CD4-positive, alpha-beta T cell treated with Interferon alpha-2 for 1 hour (primary cell): ENCODE measurements at places on chromosomes 3 and 15.

DNA sequence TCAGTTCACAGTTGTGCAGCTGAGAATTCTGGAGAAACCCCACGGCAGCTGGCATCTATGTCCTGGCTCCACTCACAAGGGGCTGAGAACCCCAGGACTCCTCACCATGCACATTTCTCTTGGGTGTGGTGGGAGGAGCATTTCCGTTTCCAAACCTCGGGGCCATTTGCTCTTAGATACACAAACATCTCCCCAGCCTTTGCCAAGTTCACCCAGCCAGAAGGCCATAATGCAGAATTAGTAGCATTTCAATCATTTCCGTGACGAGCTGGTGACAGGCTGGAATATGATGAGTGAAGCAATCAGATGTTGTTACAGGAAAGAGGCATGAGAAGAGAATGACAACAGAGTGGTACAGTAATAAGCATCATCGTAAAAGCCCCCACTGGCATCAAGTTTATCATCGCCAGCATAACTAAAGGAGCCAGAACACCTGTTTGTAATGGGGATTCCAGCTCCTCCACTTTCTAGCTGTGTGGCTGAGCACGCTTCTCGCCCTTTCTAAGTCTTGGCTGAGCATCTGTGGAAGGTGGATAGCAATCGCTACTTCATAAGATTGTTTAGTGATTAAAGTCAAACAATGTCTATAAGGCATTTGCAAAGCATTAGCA lies 82.0 kb downstream of the LIPC start:
- no peak for DNase-seq

GRCh38 chr3:45957586-45957985 lies 14.3 kb downstream of the CXCR6 start:
- no peak for DNase-seq

- DNase-seq, result no peak
Measured at GRCh38 chr3:33317963-33318709, 40.9 kb downstream of the FBXL2 start.

- DNase-seq, result no peak
Measured at GRCh38 chr3:114057011-114057347, 442 bp downstream of the QTRT2 start.

DNA sequence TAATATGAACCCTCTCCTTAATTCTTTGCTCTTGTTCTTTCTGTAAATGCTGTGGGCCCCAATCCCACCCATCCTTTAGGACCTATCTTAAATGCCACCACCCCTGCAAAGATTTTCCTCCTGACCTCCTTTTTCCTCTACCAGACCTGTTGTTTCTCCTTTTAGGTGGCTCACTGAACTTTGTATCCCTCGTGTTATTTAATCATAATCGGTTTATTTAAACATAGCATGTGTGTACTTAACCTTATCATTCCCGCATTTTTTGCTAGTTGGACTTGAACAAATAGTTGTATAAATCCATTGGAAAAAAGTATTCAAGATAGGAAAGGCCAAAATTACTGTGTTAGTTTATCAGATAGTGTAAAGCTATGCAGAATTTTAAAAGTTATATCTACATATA lies 988 bp upstream of the NFKBIZ start:
- DNase-seq, result no peak

DNA sequence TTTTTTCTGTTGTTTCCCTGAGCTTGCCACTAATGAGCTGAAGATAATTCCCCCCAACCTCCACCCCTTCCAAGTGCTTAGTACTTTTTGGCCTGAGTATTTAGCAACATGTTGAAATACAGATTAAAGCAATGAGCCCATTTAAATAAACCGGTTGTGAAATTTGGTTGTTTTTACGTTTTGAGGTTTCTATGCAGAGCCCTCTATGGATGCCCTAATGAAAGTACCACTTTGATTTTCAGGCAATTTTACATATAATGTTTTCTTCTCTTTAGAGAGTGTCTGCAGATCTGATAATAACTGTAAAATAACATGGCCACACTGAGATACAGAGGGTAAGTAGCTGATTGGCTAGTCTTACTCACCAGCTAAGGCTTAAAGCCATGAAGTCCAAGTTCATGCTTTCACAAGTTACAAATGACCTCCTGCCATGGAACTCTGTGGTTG lies 139.4 kb upstream of the SLC7A14 start:
- no peak for DNase-seq

DNA sequence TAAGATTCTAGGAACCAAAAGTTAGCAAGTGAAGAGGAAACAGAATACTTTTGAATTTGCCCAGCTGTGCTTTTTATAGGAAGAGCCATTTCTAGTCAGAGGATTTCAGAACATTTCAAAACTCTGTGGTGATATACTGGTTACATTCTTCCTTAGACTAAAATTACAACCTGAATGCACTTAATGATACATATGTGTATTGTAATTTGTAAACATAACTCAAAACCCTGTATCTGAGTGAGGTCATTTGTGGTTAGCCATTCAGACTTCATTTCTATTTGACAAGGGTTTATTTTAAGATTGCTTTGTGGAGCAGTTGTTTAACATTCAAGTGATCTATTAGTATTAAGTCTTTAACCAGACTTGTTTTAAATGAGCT lies 59.4 kb upstream of the TRIM71 start:
- DNase-seq, result no peak

DNA sequence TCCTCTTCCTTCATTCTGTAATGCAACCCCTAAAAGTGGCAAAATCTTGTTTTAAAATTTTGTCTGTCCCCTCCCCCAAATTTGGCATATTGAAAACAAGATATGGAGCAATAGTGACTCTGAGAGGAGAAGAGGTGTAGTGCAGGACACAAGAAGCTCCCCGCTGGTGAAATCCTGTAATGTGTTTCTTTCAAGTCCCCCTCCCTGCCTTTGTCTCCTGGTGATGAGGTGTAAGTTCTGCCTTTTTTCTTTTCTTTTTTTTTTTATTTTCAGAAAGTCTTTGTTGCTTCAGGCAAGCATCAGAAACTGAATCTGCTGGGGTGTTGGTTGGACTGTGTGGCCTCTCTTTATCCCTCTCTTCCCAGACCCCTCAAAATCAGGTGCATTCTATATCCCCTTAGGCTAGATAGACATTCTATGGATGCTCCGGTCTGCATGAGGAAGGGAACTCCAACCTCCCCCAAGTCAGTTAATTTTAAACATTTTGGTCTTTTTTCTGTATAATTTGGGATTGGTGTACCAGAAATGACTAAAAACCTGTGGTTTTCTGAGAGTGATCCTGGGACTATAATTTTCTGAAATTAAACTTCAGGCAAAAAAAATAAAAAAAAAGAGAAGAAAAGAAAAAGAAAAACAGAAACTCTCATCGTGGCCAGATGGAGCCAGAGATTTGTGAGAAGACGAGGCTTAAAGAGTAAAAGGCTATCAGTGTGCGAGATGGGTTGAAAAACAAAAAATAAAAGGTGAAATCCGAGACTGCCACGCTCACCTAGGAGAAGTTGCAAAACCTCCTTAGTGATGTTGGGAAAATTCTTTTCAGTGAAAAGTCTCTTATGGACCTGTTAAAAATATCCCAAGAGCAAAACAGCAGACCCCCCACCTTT lies 21.4 kb downstream of the ACKR2 start:
- no peak for DNase-seq

DNA sequence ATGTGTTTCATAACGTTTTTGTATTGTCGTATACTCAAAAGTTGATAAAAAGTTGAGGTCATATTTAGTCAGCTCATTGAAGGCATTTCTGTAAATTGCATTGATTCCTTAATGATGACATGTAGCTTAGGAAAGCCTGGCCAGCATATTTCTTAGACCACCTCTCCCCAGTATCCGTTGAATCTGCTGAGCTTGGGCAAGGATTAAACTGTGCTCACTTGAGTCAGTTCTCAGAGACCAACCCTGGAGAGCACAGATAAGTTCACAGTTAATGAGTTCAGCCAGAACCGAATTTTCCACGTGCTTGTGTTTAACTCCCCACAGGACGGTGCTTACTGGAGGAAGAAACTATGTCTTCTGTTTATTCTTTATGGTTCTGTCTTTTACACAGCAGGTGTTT lies 132.7 kb downstream of the SLC25A26 start:
- DNase-seq, result no peak

DNA sequence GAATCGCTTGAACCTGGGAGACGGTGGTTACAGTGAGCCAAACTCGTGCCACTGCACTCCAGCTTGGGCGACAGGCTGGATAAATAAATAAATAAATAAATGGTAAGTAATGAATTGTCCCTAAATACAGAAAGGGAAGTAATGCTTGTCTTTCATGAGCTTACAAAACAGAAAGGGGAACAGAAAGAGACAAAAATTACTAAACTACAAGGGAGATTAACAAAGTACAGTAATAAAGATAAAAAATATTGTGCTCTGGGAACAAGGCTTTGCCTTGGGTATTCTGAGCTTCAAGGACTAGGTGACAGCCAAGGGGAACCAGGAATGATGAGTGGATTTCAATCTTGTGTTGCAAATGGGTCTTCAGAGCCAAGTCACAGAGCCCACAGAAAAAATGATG lies 9.2 kb upstream of the HLTF start:
- no peak for DNase-seq

- DNase-seq, result no peak
Measured at GRCh38 chr3:152331998-152332397, 63.3 kb downstream of the MBNL1 start.

DNA sequence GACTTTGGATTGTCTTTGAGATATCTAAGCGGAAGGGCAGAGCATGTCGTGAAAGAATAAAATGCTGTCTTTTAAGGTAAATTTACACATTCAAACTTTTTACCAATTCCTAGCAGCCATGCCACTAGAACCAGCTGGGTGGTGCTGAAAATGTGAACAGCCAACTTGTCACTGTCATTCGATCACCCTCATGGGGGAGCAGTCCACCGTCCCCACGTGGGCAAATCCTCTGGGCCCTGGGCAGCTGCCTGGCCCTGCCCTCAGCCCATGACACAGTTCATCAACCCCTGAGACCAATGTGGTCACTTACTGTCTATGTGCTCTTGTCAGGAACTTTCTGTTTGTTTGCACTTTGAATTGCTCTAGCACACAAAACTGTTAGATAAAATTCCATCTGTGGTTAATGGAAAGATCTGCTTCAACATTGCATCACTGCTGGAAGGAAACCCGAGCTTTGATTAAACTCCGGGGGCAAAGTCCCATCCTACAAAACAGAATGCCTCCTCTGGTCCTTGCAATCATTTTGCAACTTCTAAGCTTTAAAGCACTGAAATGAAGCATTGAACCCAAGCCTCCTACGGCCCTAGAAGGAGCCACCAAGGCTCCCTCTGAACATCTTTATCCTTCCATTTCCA lies 50.1 kb downstream of the PCSK6 start:
- DNase-seq, result no peak

GRCh38 chr3:129775870-129776269 lies 117.6 kb downstream of the TMCC1 start:
- no peak for DNase-seq

DNA sequence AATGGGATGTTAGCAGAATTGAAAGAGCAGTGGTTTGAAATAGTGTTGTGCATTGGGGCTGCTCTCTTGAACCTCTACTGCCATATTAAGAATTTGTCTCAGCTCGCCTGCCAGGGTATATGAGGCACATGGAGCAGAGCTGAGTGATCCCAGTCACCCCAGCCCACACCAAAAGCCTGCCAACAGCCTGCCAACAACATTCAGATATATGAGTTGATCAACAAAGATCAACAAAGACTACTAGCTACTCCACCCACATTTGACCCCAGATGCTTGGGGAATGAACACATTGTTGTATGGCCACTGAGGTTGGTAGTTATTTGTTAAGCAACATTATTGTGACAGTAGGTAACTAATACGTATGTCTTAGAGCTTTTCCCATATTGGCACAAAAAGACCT lies 570.9 kb upstream of the IL12A start:
- no peak for DNase-seq

- DNase-seq, result no peak
Measured at GRCh38 chr15:96043591-96044171, 286.8 kb upstream of the NR2F2 start.

DNA sequence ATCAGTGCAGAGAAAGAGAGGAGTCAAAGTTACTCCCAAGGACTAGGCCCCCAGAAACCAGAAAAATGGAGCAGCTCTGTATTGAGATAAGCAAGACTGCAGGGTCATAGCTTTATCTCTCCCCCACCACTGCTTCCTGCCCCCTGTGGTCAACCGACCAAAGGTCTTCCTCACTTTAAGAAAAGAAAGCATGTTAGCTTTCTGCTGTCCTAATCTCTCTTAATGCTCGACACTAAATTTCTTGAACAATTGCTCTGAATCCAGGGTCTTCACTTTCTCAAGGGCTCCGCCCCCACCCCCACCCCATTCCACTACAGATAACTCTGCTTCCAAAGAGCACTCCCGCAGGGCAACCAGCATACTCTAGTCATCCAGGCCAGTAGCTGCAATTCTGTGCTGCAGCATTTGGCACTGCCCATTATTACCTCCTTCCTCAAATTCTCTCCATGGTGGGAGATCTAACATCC lies 31.9 kb downstream of the TNIK start:
- no peak for DNase-seq

- no peak for DNase-seq
Measured at GRCh38 chr3:70994644-70995043, 588.9 kb downstream of the FOXP1 start.

- no peak for DNase-seq
Measured at GRCh38 chr15:98888820-98889479, 118.6 kb downstream of the PGPEP1L start.

DNA sequence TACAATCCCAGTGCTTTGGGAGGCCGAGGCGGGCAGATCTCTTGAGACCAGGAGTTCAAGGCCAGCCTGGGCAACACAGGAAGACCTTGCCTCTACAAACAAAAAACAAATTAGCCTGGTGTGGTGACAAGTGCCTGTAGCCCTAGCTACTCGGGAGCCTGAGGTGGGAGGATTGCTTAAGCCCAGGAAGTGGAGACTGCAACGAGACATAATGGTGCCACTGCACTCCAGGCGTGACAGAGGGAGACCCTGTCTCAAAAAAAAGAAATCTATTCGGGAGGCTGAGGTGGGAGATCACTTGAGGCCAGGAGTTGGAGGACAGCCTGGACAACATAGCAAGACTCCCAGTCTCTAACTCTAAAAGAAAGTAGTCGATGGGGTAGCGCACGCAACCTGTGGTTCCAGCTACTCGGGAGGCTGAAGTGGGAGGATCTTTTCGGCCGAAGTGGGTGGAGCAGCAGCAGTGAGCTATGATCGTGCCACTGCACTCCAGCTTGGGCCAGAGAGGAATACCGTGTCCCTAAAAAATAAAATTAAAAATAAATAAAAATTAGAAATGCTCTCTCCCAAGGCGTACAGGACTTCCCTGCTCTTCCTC lies 775 bp downstream of the C3orf33 start:
- no peak for DNase-seq

GRCh38 chr3:138140940-138141339 lies 8.8 kb upstream of the A4GNT start:
- no peak for DNase-seq

DNA sequence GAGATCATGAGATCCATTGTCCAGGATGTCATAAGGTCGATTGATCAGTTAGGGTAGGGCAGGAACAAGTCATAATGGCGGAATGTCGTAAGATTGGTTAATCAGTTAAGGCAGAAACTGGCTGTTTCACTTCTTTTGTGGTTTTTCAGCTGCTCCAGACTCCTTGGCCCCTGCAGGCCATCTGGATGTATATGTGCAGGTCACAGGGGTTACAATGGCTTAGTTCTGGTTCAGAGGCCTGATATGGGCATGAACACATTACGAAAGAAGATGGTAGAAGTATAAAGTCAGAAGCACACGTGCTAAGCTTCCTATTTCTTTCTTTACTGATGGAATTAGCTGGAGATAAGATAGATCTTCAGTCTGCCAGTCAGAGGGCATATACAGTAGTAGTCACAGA lies 315.4 kb upstream of the LRRC3B start:
- no peak for DNase-seq
